ENCODE measurements at places on chromosomes 16 and 17.

- no peak for DNase-seq
Observed at GRCh38 chr17:77915594-77916021, 42.9 kb upstream of the TNRC6C start.

GRCh38 chr16:25073854-25074253, 37.7 kb upstream of the LCMT1 start:
- DNase-seq: no peak

- DNase-seq: no peak
Observed at GRCh38 chr17:13359774-13360173, 242.0 kb downstream of the HS3ST3A1 start.

DNA sequence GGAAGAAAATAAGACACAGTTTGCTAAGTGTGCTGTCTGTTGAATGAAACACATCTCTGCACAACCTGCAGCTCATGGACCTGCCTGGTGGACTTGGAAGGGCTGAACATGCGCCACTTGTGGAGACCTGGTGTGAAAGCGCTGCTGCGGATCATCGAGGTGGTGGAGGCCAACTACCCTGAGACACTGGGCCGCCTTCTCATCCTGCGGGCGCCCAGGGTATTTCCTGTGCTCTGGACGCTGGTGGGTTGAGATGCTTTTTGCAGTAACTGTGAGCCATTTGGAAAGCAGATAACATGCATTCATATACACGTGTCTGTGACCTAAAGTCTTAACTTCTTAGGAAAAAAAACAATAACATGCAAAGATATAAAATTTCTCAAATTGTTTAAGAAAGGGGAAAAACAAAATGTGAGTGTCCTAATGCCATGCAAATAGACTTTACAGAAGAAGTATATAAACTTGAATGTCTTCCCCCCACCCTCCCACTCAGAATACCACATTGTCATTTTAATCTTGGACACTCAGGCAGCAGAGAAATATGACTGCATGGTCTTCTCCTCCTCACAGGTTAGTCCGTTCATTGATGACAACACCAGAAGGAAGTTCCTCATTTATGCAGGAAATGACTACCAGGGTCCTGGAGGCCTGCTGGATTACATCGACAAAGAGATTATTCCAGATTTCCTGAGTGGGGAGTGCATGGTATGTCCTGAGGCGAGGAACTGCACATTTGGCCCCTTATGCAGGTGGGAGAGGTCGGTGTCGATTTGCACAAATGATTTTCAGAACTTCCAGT, 65.6 kb downstream of the SEC14L1 start:
- no peak for DNase-seq

DNA sequence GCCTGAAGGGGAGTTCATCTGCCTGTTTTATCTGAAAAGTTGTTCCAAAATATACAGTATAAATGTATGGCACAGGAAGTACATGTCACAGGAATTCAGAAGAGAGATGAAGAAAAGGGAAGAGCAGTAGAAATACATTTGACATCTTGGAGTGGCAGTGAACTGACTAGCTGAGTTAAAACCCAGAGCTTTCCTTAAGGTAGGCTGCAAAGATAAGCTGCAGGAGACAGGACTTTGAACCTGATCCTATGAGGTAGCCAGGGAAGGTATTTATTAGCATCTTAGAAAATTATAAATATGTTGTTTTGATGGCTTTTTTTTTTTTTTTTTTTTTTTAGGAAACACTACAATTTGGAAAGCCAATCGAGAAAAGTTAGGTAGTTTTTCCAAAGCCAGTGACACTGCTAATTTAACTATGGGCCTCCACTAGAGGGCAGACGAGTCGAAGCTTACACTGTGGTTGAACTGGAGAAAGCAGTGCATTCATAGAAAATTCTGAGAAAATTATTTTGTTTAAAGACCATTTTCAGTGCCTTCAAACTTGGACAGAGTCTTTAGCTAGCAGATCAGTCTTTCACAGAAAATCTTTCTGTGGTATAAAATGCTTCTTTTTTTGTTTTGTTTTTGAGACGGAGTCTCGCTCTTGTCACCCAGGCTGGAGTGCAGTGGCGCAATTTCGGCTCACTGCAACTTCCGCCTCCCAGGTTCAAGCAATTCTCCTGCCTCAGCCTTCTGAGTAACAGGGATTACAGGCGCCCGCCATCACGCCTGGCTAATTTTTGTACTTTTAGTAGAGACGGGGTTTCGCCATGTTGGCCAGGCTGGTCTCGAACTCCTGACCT, 122.3 kb downstream of the SSH2 start:
- DNase-seq: peak; percentile 60

DNA sequence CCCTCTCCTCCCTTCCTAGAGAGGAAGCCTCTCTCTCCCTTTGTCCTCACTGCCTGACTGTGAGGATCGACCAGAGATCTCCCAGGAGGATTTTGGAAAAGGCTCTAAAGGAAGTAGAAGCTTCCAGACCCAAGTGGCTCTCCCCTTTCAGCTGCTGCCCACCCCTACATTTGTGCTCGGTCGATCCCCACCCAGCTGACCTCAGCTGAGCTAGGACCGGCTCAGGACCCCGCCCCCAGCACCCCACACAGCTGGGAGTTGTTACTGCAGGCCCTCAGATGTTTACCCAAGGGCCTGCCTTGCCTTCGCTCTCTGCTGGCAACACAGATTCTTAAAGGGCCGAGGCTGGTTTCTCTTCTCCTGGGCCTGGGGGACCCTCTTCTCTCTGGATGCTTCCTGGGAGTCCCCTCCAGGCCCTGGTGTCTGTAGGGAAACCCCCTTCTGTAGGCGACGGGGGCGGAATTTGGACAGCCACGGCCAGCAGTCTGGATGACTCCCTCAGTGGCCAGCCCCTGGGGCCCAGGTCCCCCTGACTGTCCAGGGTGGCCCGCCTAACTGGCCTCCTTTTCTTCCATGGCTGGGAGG, 26.9 kb upstream of the TIMP2 start:
- no peak for DNase-seq

- DNase-seq: no peak
Observed at GRCh38 chr17:45302649-45303173, 14.1 kb downstream of the MAP3K14 start.

GRCh38 chr17:82092995-82093751, 4.9 kb downstream of the FASN start:
- DNase-seq: no peak

DNA sequence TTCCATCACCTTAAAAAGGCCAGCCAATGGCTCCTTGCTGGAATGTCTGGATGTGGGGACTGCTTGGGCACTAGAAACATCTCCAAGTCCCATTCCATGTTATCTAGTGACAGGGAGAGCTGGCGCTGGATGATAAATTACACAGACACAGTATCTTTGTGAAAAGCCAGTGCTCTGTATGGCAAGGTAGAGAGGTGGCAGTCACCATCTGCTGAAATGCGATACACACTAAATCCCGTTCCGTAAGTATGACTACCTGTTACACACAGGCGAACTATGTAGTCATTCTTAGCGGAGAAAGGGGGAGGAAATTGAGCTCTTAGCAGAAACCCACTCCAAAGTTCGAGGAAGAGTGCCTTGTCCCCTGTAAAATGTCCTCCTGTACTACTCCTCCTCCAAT, 81.0 kb upstream of the MYOCD start:
- no peak for DNase-seq

DNA sequence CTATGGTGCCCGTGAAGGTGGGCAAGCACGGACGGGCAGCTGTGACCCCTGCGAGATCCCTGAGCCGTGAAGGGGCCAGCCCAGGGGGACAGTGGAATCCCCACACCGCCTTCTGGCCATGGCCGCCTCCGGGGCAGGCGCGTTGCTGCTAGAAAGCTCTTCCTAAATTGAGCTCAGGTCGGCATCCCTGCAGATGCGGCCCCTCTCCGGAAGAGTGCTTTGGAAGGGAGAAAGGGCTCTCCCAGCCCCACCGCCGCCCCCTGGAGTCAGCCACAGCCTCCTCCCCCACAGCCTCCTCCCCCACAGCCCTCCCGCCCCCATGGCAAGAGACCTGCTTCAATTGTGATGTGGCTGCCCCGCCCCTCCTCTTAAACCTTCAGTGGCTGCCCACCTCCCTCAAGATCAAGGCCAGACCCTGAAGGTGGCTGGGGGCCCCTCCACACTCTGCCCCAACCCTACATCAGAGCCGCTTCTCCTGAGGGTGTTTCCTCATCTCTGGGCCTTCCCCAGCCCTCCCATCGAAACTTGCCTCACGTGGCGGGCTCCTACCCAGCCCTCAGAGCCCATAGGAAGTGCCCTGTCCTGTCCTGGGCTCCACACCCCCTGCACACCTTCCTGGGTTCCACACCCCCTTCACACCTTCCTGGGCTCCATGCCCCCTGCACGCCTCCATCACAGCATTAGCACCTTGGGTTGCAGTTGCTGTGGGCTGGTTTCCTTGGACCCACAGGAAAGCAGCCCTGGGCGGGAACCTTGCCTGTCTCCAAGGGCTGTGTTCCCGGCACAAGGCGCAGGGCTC, 5.5 kb upstream of the CBFA2T3 start:
- no peak for DNase-seq

DNA sequence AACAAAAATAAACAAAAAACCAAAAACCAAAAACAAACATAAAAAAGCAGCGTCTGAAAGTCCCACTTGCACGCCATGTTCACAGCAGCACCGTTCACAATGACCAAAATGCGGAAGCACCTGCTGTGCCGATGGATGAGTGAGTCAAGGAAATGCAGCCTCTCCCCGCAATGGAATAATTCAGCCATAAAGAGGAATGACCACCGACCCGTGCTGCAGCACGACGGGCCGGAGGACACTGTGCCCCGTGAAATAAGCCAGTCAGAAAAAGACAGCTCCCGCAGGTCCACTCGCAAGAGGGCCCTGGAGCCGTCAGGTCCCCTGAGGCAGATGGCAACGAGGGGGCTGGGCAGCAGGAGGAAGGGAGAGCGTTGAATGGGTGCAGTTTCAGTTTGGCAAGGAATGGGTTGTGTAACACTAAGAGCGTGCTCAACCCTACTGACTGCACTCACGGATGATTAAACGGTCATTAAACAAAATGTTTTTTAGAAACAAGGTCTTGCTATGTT, 5.1 kb downstream of the CLCN7 start:
- DNase-seq: no peak

GRCh38 chr16:85667261-85667660, 21.5 kb downstream of the GINS2 start:
- no peak for DNase-seq

GRCh38 chr16:27319257-27319965, 5.6 kb downstream of the IL4R start:
- DNase-seq: no peak

GRCh38 chr17:67648032-67648905, 69.5 kb upstream of the NOL11 start:
- DNase-seq: no peak

GRCh38 chr16:67423611-67424260, 7.2 kb upstream of the HSD11B2 start:
- no peak for DNase-seq

DNA sequence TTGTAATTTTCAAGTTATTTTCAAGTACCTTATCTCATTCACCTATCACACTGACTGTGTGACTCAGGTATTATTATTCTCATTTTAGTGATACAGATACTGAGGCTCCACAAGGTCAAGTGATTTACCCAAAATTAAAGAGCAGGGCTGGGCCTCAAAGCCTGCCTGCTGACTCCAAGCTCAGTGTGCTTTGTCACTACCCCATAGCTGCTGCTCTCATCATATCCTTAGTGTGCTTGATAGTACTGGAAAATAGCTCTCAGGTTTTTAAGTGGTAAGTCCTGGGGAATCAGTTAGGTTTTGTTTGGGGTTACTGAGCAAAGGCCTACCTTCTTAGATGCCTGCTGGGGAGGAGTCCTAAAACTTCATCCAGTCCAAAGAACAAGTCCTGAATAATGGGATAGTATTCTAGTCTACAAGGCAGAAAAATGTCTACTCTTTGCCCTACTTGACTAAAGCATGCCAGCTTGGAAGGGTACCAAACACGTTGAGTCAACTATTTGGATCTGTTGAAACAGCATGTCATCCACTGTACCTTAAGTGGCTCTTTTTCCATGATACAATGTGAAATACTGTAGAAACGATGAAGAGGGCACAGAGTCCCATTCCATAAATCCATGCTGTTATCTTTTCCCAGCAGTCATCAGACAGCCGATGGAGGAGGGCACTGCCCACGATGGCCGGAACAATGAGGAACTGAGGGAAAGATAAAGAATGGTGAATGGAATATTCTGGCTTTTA, 10.7 kb downstream of the MMD start:
- DNase-seq: no peak

DNA sequence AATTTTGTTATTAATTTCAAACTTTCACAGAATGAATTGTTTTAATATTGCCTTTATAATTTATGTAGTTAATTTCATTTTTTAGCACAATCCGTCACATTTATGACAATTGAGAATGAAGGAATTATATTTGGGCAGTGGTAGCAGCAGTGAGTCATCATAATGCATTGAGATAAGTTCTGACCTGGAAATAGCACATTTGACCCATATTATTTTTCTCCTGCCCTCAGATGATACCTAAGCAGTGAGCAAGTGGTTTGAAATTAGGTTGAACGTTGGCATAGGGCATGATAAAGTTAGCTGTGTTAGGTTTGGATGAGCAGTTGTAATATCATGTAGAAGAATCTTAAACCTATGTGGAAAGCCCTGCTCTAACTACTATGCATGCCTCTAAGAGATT, 1431.3 kb upstream of the CDH8 start:
- no peak for DNase-seq

DNA sequence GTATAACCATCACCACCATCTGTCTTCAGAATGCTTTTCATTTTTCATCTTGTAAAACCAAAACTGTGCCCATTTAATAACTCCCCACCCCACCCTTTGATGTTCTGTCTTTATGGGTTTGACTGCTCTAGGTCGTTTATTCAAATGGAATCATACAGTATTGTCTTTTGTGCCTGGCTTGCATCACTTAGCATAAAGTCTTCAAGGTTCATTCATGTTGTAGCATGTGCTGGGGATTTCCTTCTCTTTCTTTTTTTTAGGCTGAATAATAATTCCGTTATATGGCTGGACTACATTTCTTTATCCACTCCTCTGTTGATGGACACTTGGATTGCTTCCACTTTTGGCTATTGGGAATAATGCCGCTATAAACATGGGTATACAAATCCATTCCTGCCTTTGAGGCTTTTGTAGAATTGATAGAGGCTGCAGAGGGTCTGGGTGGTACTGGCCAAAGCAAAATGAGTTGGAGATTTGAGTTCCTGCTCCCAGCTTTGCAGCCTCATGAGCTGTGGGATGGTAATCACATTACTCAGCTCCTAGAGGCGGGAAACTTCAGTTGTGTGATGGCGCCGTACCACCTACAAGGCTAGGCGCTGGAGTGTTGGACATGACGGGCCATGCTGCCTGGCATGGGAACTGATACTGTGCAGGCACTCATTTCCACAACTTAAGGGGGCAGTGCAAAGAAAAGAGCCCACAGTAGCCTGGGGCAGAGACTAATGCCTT, 64.8 kb downstream of the CLEC16A start:
- no peak for DNase-seq

- DNase-seq: no peak
Observed at GRCh38 chr17:74396567-74396966, 29.3 kb downstream of the GPR142 start.

Data from hematopoietic multipotent progenitor cell treated with erythropoietin and hydrocortisone succinate and interleukin-3 and kit ligand, for 17 days (in vitro differentiated cells).